ENCODE measurements at places on chromosomes 6 and 20.
A peak's percentile ranks its signal among the peaks of the same experiment; 100 is the strongest.

- DNase-seq = peak; percentile 26
Measured at GRCh38 chr6:22025468-22026163, 271.2 kb downstream of the PRL start.

- DNase-seq = no peak
Measured at GRCh38 chr6:42556462-42556861, 7.4 kb upstream of the UBR2 start.

DNA sequence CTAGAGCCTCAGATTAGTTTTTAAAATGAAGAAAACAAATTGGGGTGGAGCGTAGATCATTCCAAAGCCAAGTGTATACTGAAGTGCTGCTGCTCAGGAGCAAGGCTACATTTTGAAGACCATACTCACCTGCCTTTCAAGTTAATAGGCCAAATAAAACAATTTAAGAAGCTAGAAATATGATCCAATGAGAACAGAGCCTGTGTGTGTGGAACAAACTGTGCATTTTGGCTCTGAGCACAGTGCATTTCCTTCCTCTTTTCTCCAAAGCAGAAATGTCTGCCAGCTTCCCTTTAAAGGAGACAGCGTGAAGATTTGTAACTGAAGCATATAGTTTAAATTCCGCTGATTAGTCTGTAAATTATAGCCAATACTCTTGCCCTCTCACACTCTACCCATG, 3.2 kb upstream of the IFNGR1 start:
- no peak for DNase-seq

GRCh38 chr20:32972181-32973076, 31.8 kb downstream of the SUN5 start:
- DNase-seq = peak; percentile 95

DNA sequence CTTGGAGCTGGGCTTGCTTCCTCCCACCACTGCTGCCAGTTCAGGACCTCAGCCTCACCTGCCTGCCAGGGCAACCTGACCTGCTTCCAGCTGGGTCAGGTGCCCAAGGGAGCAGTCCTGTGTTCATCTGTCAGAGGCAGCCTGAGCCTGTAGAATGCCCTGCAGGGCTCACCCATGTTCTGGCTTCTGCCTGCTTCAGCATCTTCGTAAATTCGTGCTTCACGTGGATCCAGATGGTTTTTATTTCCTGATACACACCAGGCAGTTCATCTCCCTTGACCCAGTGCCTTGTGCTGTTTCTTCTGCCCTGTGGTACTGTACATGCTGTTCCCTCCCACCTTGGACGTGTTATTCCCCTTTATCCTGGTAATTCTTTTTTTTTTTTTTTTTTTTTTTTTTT, 50.2 kb downstream of the ARID1B start:
- no peak for DNase-seq

GRCh38 chr6:39247667-39248194, 18.5 kb upstream of the KCNK5 start:
- no peak for DNase-seq

DNA sequence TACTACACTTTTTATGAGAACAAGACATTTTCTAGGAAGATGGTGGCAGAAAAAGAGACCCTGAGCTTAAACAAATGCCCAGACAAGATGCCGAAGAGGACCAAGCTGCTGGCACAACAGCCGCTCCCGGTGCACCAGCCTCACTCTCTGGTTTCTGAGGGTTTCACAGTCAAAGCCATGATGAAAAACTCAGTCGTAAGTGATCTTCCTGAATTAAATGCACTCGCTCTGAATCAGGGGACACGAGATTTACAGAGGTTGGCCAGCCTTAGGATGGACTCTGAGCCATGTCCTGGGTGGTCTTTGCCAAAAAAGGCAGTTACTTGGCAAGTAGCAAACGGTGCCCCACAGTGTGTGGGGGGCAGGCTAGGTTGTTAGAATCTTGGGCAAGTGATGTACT, 423 bp downstream of the PACRG start:
- DNase-seq = peak; percentile 4

- DNase-seq = peak; percentile 45
Measured at GRCh38 chr20:1663917-1664316, 6.3 kb upstream of the SIRPG start.

- no peak for DNase-seq
Measured at GRCh38 chr6:157635388-157636244, 187.4 kb upstream of the SNX9 start.

DNA sequence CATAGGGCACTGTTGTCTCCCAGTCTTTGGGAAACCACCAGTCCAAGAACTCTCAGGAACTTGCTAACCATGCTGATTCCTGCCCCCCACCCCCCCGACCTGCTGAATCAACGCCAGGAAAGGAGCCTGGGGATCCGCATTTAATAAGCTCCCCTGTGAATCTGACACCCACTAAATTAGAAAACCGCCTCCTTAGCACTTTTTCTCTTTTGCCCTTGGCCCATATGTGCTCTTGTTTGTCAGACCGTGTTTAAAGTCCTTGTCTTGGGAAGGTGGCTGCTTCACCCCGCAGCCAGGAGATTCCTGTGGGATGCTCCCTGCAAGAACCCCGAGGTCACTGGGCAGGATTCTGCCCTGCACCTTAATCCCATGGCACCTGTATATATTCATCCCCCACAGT, 15.7 kb upstream of the FOXP4 start:
- no peak for DNase-seq

- no peak for DNase-seq
Measured at GRCh38 chr6:75326557-75327258, 42.1 kb upstream of the TMEM30A start.

- peak; percentile 43 for DNase-seq
Measured at GRCh38 chr6:12030993-12031550, 19.0 kb downstream of the HIVEP1 start.

DNA sequence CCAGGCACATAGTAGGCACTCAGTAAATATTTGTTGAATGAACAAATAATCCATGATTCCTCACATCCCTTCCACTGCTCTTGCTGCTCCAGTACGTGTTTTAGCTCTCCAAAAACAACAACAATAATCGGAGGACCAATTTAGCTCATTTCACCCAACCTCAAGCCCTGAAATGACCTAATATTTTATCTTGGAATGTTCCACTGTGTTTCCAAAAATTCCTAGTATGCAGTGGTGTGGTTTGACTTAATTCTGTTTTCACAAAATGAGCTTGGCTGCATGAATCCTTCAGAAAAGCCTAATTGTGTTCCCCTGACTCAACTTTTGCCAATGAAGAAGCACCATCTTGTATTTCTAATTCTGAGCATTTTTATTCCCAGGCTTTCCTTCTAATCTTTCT, 168.0 kb upstream of the PHACTR1 start:
- no peak for DNase-seq

DNA sequence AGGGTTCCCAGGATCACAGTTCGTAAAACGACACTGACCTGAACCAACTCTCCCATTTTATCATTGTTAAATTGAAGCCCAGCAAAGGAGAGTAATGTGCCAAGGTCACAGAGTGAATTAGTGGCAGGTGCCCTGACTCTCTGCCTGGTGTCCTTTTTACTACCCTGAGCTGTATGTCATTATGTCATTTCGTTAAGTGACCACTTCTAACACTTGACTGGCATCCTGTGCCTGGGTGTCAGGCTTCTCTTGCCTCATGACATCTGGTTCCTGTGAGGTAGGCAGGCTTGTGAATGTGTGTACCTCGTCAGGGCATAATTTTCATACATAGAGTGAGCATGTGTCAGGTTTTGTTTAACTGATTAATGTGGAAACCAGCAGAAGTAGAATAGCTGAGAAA, 48.6 kb downstream of the RALY start:
- DNase-seq = peak; percentile 18

- DNase-seq = no peak
Measured at GRCh38 chr20:25496968-25497401, 88.3 kb downstream of the NINL start.

GRCh38 chr6:10451394-10451793, 36.5 kb upstream of the TFAP2A start:
- DNase-seq = no peak

- DNase-seq = no peak
Measured at GRCh38 chr6:14966096-14966905, 279.6 kb upstream of the JARID2 start.

DNA sequence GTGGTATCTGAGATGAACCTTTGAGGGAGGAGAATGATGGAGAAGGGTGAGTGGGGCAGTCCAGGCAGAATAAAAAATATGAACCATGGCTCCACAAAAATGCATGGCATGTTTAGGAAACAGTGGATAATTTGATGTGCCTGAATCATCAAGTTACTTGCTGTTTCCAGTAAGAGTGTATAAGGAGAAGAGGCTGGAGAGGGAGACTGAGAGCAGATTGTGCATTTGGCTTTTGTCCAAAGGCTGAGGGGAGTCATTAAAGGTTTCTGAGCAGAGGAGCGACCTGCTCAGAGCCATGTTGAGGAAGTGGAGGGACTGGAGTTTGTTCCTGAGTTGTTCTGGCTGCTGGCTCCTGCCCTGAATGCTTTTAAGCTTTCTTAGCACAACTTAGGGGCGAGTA, 6.1 kb downstream of the MMP24 start:
- no peak for DNase-seq

DNA sequence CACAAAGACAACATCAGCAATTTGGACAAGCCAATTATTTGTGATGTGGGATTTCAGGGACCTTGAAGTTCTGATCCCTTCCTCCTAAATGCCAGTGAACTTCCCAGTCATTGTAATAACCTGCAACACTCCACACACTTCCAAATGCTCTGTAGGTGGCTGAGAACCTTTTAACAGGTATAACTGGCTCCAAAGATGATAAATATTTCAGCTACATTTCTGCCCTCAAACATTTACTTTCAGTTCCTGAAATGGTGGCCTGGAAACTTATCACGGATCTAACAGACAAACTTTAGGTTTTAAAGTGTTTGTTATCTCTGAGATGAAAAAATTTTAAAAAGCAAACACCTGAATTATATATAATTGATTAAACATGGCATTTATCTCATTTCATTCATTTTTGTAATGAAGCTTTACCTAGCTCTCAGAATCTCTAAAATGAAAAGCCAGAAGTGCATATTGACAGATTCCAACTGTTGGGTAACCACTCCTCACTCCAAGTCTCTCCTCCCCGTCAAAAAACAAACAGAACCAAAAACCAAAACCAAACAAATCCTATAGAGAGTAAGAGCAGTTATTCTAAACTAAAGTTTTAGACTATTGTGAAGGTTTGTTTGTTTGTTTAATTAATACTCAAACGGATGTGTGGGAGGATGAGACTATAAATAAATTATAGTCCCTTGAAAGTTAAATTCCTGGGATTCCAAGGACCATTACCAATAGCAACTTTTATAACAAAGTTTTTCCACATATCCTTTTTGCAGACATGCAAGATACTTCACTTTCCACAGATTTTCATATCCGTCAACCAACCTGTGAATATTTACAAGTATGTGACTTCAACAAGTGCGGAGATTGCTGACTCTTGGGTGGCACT, 12.4 kb upstream of the KIAA0408 start:
- no peak for DNase-seq

- DNase-seq = no peak
Measured at GRCh38 chr6:131134220-131134979, 867 bp upstream of the AKAP7 start.

GRCh38 chr6:139586273-139586672, 211.8 kb upstream of the CITED2 start:
- no peak for DNase-seq

DNA sequence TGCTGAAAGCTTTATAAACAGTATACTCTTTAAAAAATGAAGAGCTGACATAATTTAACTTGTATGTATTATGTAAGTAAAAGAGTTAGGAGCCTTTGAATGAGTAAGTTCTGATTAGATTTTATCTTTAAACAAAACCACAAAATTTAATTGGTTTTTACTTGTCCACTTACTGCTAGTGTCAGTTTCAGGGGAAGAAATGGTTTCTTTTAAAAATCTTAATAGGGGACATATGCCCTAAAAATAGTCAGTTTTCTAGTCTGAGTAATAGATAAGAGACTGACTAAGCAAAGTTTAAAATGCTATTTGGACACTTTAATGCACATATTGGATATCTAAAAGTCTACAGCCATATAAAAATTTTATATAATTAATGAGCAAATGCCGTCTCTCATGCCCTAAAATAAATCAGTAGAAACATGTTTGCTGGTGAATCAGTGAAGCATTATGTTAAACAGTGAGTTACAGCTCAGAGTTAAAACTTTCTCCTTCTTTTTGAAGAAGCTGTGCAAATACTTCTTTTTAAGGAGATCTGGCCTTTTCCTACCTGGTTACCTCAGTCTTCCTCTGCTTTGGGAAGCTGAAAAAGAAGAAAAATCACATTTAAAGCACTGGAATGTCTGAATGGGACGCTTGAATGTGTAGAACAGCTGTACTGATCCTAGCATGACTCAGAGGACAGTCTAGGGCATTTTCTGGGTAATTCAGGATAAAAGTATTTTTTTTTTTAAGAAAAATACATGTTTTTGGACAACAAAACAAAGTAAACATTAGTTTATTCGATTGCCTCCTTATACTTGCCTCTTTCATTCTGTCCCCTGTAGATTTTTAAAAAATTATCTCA, 55.3 kb downstream of the CDH26 start:
- DNase-seq = no peak

GRCh38 chr6:167291623-167292300, 647 bp downstream of the UNC93A start:
- no peak for DNase-seq

GRCh38 chr6:31559606-31559957, 12.2 kb downstream of the NFKBIL1 start:
- DNase-seq = no peak

DNA sequence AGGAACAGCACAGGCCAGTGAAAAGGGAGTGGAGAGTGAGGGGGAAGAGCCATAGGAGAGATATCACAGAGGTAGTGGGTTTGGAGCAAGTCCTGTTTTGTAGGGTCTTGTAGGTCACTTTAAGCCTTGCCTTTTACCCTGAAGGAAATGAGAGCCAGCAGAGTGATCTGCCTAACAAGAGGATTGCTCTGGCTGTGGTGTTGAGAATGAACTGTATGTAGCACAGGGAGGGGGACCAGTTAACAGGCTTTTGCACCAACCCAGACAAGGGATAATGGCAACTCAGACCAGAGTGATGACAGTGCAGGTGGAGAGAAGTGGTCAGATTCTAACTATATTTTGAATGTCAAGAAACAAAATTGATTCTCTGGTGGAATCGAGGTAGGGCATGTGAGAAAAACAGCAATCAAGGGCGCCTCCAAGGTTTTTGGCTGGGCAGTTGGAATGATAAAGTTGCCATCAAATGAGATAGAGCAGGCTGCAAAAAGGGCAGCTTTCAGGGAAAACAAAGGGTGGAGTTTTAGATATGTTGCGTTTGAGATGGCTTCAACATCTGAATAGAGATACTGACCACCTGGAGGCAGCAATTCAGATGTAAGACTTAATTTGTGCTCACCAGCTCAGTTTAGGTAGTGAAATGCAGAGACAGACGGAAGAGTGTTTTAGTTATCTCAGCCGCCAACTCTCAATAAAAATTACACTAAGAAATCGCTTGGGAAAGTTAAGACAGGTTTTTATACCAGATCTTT, 134.4 kb upstream of the BTBD3 start:
- DNase-seq = no peak

Measured in activated CD8-positive, alpha-beta T cell treated with anti-CD3 and anti-CD28 coated beads for 36 hours (primary cell).